ENCODE measurements at places on chromosomes 11 and 22.

DNA sequence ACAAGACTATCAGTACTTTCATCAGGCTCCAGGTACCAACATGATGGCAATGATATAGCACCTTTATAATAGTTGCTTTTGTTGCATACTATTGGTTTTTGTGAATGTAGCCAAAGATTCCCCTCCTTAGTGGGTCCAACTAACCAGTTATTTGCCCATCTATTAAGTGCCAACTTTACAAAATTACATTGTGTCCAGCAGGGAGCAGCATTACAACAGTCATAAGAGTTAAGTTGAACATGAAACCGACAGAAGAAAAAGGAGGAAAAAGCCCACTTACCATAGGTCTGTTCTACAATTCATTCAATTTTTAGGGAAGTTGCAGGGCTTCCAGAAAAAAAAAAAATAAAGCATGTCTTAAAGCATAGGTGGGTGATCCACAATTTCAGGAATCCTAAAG is 21.6 kb downstream of the IMMP1L start:
- DNase-seq = peak; percentile 67

DNA sequence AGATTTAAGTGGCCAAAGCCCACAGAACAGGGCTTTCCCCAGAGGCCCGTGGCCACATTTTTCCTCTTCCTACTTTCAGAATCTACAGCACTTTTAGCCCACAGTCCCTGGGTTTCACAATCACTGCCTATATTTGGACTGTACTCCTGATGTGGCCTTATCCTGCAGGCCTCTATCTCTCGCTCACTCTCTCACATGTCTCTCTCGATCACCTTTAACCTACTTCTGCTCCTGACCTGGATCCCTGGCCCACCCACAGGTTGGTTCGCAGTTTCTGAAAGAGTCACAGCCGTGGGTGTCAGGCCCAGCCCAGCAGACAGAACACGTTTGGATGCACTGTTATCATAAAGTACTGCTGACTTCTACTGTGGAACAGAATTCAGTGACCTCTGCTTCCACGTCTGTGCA is 55.5 kb downstream of the LARGE1 start:
- DNase-seq = no peak

DNA sequence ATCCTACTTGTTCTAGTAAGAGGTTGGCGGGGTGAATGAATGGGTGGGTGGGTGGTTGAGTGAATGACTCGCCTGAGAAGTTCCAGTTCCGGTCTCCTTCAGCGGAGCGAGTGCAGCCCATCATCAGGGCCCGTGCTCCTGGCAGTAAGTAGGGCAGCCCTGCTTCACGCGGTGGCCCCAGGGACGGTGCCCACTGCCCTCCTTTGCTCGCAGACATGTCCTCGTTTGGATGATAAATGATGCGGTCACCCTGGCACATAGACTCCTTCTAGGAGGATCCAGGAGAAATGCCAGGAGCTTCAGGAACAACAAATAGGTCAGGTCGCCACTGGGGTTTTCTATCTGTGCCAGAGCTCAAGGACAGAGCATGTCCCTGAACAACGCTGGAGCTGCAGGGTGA is 370.8 kb downstream of the CTTN start:
- no peak for DNase-seq

GRCh38 chr11:130103296-130103814 is 33.7 kb downstream of the APLP2 start:
- peak; percentile 97 for DNase-seq

GRCh38 chr22:43431808-43432554 is 20.2 kb downstream of the MPPED1 start:
- DNase-seq = no peak

- no peak for DNase-seq
Measured at GRCh38 chr11:114799476-114799875, 121.1 kb downstream of the NXPE2 start.

GRCh38 chr11:3161309-3161708 is 3.8 kb downstream of the OSBPL5 start:
- DNase-seq = peak; percentile 54

- no peak for DNase-seq
Measured at GRCh38 chr11:43582863-43583462, 97.6 kb upstream of the HSD17B12 start.

DNA sequence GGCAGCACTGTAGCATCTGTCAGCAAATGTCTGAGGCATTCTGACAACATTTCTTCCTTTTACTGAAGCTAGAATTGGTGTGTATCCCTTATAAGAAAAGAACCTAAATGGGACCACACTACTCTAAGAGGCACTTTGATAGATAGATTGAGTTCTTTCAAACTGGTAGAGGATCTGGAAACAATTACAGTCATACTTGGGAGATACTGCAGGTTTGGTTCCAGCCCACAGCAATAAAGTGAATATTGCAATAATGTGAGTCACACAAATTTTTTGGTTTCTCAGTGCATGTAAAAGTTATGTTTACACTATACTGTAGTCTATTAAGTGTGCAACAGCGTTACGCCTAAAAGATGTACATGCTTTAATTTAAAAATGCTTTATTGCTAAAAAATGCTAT is 96.9 kb downstream of the SBF2 start:
- DNase-seq = peak; percentile 50
